ENCODE measurements at places on chromosomes 13 and 19.

- DNase-seq, result no peak
Measured at GRCh38 chr19:30812099-30812678, 440.0 kb downstream of the ZNF536 start.

GRCh38 chr13:76764429-76764828, 121.8 kb downstream of the KCTD12 start:
- no peak for DNase-seq

- DNase-seq, result no peak
Measured at GRCh38 chr13:61778531-61778930, 362.9 kb upstream of the PCDH20 start.

DNA sequence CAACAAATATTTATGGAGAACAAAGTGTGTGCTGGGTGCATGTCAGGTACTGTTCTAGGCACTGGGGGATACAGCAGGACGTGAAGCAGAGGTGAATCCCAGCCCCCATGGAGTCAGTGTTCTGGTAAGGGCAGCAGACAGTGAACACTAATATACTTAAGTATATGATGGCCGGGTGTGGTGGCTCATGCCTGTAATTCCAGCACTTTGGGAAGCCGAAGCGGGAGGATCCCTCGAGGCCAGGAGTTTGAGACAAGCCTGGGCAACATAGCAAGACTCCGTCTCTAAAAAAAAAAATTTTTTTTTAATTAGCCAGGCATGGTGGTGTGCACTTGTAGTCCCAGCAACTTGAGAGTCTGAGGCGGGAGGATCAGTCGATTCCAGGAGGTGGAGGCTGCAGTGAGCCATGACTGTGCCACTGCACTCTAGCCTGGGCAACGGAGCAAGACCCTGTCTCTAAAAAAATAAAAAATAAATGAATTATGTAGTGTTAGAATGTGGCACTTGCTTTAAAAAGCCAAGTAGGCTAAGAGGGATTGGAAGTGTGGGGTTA, 22.6 kb downstream of the CHST8 start:
- no peak for DNase-seq

GRCh38 chr19:31656507-31656906, 307.3 kb upstream of the TSHZ3 start:
- DNase-seq, result no peak

DNA sequence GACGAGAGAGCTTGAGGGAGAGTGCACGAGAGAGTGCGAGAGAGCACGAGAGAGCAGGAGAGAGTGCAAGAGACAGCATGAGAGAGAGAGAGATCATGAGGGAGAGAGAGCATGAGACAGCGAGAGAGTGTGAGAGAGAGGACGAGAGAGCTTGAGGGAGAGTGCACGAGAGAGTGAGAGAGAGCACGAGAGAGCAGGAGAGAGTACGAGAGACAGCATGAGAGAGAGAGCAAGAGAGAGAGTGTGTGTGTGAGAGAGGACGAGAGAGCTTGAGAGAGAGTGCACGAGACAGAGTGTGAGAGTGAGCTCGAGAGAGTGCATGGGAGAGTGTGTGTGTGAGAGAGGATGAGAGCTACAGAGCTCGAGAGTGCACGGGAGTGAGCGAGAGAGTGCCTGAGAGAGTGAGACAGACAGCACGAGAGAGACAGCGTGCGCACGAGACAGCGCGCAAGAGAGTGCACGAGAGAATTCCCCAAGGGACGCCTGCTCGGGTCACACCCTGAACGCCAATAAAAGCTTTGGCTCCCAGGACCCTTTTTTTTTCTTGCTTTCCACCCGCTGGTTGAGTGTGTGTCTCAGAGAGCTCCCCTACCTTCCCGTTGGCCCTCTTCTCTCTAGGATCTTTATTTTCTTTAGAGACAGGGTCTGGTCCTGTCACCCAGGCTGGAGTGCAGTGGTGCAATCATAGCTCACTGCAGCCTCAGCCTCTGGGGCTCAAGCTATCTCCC, 3.7 kb downstream of the CD70 start:
- DNase-seq, result no peak

DNA sequence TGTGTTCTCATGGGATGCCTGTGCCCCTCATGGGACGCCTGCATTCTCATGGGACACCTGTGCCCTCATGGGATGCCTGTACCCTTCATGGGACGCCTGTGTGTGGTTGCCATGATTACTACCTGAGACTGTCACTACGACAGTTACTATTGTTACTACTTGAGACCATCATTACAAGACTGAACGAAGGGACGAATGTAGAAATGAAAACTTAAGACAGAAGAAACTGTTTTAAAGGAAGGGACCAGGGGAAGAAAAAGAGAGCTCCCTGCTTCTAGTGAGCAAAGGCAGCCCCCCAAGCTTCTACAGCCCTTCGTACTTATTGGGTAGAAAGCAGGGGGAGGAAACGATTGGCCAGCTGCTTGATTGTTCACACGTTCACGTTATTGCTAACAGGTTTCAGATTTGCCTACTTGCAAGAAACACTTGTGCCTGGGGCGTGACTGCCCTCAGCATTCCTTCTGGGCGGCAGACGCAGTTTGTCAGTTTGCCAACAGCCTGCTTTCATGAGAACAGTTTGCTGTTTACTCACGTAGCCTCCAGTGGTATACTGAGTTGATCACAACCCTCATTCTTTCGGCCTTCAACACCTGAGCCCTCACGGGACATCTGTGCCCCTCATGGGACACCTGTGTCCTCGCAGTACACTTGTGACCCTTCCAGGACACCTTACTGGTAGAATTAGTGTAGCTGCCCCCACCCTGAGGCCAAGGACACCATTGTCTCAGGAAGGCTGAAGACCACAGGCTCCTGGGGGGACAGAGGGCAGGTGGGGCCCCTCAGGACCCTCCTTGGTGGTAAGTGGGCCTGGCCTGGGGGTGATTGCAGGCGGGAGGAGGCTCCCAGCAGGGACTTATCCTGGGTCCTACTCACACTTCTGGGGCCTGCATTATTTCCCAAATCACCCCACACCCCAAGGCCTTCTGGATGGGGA, 2.5 kb upstream of the S1PR4 start:
- DNase-seq, result no peak
